ENCODE measurements at places on chromosomes 5 and 9. TPM values are rescaled to one million over a fixed set of nuclear protein-coding genes. Genes with fewer than 3 reads are reported as not detected.

The OR1J2 gene
- not detected for total RNA-seq

The IFNE gene
- total RNA-seq: not detected

The ANGPTL2 gene
- total RNA-seq: 52.5 TPM

The TAS2R1 gene
- not detected for total RNA-seq

The SET gene
- total RNA-seq: 258 TPM

The PDE6A gene
- not detected for total RNA-seq

The COL15A1 gene
- total RNA-seq: 85.1 TPM

The PTGS1 gene
- total RNA-seq: 15.8 TPM

The LHX6 gene
- 2.2 TPM for total RNA-seq
